ENCODE measurements at places on chromosomes 1 and 21.

GRCh38 chr1:147389532-147390184, 147.2 kb downstream of the CHD1L start:
- DNase-seq: peak; percentile 18

DNA sequence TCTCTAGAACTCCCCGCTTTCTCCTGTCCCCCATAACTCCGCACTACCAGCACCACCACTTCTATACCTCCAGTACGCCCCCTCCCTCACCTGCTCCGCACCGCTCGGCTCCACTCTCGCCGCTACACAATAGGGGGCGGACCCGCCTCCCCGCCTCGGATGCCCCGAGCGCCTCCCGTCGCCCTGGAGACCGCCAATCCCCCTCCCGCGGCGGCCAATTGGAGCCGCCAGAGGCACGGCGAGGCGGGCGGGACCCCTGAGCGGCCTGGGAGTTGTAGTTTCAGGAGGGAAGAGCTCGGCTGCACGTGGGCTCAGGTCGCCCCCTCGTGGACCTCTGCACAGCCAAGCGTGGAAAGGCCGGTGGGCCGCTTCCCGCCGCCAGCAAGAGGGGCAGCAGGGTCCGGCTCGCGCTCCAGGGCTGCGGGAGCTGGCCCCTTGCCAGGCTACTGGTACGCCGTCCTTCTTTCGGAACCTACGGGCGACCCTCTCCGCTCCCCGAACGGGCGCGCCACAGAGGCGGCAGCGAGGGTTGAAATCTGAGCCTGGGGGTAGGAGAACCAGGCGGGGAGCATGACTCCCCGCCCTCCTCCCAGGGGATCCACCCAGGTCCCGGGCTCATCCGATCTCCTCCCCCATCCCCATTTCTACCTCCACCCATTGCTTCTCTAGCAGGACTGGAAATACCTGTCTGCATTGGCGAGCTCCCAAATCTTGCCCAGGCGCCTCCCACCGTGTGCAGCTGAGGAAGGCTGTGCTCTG, at the start of gene IGSF9:
Gene IGSF9 (minus strand): TSS at position 131 of the 759 bp plus-strand sequence. CDS start 2,159 bp downstream, outside the sequence.
- DNase-seq: peak; percentile 95

DNA sequence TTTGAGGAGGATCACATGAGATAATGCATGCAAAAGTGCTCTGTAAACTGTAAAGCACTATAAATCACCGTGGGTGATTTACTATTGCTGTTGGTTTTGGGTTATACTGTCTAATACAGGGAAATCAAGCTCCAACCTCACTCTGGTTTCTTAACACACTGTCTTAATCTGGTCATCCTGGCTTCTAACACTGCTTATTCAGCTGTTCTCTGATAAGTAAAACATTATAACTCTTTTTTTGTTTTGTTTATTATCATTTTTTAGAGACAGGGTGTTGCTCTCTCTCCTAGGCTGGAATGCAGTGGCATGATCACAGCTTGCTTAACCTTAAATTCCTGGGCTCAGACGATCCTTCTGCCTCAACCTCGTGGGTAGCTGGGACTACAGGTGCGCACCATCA, 21.9 kb upstream of the LSM10 start:
- no peak for DNase-seq

- no peak for DNase-seq
These were observed 402.3 kb upstream of the USP24 start for GRCh38 chr1:55617288-55617982.

- DNase-seq: no peak
These were observed 4.7 kb downstream of the CCDC190 start for GRCh38 chr1:162856260-162856659.

DNA sequence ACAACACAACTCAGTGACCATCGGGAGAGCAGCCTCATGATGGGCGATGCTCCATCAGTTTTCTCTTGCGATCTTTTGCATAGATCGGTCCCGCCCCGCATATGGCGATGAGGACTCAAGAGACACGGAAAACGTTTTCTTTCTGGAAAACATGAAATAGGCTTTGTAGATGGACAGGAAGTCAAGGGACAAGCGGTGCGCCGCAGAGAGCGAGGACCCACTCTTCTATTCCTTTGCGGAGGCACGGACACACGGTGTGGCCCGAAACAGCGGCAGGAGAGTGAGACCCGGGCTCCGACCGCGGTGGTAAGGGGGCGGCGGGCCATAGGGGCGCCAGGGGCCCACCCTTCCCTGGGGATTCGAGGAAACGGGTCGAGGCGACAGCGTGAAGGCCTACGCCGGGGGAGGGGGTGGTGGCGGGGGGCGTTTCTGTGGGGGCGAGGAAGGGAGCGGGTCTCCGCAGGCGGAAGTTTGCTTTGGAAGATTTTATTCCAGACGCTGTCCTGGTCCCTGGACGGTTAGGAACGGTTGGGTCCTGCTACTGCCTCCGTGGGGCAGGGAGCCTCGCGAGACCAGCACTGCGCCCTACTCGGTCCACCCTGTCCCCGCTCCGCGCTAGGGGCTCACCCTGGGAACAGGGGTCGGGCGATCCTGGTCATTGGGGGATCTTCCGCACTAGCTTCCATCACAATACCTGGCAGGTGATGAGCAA, 796 bp upstream of the TDRKH start:
- DNase-seq: no peak

- no peak for DNase-seq
These were observed 27.8 kb downstream of the CBR1 start for GRCh38 chr21:36097427-36098181.

DNA sequence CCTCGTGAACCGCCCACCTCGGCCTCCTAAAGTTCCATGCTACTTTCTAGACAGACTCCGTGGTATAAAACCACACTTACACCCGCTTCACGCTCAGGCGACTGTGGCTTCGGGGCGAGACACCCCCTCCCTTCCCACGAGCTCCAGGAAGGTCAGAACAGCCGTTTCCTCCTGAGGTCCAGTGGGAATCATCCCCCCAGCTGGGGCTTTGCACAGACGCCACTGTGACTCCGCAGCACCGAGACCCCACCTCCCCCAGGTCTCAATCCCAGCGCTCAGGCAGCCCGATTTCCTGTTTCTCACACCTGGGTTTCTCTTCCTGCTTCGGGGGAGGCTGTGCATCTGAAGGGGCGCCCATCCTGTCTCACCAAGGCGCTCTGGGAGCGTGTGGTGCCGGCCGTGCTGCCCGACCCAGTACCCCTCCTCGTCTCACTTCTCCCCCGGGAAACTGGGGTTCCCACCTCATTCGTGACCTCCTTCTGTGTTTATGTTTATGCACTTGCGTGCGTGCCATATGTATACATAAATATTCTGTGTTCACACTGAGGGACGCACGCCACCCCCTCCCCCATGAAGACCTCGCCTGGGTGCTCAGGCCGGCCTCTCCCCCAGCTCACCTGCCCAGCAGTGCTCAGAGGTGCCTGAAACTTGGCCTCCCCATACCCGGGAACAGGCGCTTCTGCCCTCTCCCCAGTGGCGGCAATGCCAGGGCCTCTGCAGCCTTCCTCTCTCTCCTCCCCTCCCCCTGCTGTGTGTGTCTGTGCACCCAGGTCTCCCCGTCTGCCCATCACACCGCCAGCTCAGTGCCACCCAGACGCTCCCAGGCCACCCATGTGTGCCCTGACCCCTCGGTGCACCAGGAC, 14.6 kb downstream of the SLC35E2B start:
- DNase-seq: no peak

- DNase-seq: no peak
These were observed 11.5 kb upstream of the ATP1B1 start for GRCh38 chr1:169094897-169095569.

DNA sequence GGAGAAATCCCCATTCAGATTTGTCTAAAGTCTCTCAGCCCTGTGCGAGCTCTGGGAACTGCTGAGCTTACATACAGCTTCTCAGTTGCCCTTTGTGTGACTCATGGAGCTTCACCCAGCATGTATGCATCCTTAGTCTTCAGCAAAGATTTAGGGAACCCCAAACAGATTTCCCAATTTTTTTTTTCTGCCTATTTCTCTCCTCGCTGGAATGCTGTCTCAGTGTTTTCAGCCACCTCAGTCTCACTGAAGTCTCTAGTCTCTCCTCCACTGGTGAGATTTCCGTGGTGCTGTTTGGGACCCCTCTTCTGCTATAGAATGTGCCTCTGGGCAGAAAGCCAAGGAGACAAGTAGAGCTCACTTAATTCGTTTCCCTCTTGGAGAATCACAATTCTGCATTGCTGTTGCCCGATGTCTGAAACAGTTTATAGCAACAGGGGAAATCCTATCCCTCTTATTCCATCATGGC, 28.1 kb upstream of the TXLNA start:
- DNase-seq: no peak

- peak; percentile 12 for DNase-seq
These were observed 27.2 kb upstream of the MAN1A2 start for GRCh38 chr1:117339866-117340700.

- no peak for DNase-seq
These were observed 287.8 kb downstream of the DUSP10 start for GRCh38 chr1:221454096-221454495.

- no peak for DNase-seq
These were observed 61.8 kb downstream of the KIF26B start for GRCh38 chr1:245216366-245217115.
